Activated naive CD8-positive, alpha-beta T cell treated with anti-CD3 and anti-CD28 coated beads, Interleukin-2, amount 50 U/mL, for 16 hours (primary cell): ENCODE measurements at places on chromosomes 2 and 18.

DNA sequence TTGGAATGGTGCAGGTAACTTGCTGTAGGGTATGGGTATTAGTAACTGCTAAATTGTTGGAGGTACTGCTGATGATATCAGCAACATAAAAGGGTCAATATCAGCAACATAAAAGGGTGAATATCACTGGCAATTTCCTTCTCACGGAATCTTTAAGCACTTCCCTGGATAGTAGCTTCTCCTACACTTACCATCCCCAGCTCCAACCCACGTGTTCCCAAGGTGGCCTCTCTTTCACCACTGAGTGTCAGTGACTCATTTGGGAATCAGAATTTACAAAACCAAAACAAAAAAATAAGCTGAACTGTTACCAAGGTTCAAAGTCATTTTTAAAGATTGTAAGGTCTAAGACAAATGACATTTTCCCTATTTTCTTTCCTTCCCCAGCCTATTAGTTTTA is 70.8 kb downstream of the LRP2 start:
- no peak for DNase-seq

GRCh38 chr18:21960189-21960588 is 209.2 kb upstream of the GATA6 start:
- DNase-seq, result no peak

DNA sequence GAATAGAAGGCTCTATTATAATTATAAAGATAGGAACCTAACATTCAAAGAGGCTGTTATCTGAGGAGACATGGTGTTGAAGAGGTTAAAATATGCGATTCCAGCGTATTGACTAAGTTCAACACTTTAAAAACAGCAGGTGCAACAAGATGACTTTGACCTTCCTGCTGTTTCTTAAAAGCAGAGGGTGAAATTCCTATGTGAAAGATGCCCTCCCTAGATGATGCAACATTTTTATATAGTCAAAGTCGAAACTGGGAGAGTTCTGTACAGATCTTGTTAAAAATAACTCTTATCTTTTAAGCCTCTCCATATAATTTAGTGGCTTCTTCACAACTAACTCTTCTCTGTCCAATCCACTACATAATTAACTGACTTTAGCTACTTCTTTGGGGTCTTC is 4.4 kb upstream of the ACKR3 start:
- DNase-seq, result no peak

GRCh38 chr2:9174771-9175437 is 31.7 kb upstream of the ASAP2 start:
- no peak for DNase-seq

GRCh38 chr18:45071956-45072355 is 391.3 kb downstream of the SETBP1 start:
- DNase-seq, result no peak

- DNase-seq, result no peak
Measured at GRCh38 chr2:135798762-135799161, 38.2 kb downstream of the LCT start.

- DNase-seq, result no peak
Measured at GRCh38 chr18:52670896-52671295, 330.9 kb downstream of the DCC start.

- DNase-seq, result no peak
Measured at GRCh38 chr2:11680901-11681721, 11.1 kb upstream of the NTSR2 start.

GRCh38 chr2:120868366-120868765 is 132.7 kb downstream of the GLI2 start:
- DNase-seq, result no peak

DNA sequence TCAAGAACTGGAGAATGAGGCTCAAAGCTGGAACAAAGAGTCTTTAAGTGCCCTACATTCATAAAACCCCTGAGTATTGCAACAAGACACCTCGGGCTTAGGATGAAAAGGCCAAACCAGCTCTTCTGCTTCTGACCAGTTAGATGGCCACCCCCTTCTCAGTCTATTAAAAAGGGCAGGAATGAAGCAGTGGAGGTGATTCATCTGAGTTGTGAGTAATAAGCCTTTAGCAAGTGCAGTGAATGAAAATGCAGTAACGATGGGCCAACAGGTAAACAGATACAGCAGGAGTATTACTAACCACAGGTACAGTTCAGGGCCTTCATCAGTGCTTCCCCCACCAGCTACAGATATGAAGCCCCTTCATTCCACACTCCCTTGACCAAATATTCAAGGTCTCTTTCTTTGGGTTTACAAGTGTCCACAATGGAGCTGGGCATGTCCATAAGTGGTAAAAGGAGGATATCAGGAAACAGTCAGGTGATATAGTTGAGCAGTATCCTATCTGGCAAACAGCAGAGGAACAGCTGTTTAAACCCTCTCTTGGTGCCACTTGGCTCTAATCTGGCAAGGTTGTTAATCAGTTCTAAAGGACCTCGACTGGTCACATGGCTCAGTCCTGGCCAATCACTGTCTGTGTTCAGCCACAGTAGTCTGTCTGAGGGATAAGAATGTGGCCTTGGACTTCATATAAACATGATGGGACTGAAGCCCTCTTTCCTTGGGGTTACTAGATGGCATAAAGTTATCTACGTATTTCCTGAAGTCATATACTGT is 17.8 kb downstream of the SERPINB13 start:
- DNase-seq, result no peak

DNA sequence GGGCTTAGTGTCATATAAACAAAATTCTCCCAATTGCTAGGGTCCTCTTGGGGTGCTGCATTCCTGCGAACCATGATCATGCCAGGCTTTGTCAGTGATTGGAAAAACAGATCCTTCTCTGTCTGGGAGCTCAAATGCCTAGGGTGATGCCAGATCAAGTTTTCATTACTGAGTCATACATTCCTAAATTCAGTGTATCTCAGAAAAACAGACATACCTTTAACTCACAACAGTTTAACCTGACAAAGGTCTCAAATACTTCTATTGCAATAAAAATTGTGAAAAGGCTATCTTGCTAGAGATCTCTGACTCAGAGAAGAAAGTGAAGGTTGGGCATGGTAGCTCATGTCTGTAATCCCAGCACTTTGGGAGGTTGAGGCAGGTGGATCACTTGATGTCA is 86.9 kb downstream of the SH3YL1 start:
- no peak for DNase-seq

DNA sequence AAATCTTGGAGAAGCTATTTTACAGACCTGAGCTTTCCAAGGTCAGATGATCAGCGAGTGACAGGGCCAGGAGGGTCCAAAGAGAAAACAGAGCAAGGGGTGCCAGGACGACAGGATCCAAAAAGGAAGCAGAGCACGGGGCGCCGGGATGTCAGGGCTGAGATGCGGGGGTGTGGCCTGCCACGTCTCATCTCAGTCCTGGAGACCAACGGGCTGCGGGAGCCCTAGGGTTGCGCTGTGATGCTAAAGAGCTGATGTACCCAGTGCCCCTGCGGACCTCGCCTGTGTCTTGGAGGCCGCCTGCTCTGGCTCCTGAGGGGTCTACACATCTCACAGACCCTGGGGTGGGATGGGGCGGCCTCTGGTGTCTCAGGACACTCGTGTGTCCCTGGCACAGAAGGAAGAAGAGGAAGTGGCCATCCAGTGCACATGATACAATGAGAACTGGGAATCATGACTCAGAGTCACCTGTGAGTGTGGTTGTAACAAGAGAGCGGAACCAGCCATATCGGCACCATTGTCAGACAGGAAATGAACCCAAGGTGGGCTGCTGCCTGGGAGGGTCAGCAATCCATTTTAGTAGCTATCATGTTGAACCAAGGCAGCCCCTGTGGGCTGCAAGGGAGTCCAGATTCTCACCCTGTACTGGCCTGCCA is 97.8 kb downstream of the MYT1L start:
- DNase-seq, result no peak

DNA sequence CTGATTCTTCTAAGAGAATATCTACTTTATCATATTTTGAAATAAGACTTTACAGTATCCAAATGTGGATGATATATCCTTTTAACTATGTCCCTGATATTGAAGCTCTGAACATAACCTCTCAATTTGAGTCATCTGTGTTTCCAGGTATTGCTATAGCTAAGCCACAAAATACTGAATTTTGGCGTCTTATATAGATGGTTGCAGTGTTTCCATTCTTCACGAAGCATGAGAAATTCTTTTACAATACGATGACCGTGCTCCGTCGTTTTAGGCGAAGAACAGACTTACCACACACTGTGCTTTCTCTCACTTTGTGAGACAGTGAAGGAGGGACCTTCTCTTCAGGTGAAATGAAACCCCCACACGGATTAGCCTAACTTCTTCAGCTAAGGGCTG is 45.3 kb downstream of the LRRFIP1 start:
- no peak for DNase-seq

DNA sequence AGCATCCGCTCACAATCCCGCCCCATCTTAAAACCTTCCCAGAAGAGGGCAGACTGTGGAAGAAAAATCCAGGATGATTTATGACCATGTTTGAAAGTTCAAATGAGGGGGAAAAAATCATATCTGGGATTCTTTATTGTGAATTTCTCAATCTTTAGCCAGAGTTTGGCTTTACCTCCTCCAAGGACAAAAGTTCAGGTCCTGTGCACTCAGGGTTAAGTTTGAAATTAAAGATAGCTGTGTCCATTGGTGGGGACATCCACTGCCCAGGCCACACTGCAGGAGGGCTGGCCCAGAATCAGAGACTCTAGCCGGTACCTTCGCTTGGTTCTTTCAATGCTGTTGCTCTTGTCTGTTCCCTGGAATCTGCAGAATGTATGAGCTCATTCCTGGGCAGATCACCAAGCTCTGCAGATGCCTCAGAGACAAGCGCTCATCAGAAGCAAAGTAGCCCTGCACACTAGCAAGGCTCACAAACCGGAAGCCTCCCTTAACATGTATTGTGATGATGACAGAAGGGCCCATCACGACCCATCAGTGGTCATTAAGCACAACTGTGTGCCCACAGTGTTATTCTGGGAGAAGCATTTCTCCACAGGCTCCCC is 375.3 kb upstream of the KLHL29 start:
- no peak for DNase-seq

DNA sequence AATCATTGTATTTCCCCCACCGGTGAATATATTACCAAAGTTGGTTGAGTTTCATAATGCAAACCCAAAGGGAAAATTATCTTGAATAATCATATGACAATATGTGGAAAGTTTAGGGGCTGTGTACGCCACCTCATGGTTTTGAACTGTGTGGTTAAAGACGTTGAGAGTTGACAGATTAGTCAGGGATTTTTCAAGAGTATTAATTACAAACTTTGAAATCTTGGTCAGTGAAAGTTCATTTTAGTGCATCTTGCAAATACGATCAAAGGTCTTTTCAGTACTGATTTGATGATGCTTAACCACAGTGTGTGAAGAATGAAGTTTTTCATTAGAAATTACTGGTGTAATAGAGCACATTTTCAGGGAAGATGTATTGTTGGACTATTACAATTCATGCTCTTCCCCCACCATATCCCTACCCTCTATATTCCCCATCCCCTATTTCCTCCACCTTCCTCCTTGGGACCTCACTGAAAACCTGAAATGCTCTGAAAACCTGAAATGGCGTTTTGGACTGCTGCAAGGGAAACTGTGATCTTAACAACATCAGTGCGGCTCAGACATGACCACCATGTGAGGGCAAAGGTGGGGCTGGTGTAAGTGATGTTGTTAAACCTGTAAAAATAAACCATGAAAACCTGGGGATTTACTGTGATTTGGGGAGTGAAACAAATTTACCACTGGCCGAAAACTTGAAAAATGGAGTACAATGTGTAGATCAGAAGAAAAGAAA is 4.5 kb upstream of the BCL2L11 start:
- no peak for DNase-seq

DNA sequence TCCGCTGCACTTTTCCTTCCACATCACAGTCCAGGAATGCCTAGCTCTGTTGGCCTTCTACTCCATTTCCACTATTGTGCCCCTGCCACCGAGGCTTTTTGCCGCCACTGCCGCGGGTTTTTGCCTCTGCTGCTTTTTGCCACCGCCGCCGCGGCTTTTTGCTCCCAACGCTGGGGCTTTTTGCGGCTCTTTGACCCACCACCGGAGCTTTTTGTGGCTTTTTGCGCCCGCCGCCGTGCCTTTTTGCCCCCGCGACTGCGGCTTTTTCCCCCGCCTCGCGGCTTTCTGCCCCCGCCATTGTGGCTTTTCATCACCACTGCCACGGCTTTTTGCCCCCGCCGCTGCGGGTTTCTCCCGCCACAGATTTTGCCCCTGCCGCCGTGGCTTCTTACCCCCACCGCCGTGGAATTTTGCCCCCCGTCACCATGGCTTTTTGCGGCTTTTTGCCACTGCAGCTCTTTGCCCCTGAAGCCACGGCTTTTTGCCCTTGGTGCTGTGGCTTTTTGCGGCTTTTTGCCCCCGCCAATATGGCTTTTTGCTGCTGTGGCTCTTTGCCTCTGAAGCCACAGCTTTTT is 2798.7 kb upstream of the TEKT4 start:
- DNase-seq, result no peak

DNA sequence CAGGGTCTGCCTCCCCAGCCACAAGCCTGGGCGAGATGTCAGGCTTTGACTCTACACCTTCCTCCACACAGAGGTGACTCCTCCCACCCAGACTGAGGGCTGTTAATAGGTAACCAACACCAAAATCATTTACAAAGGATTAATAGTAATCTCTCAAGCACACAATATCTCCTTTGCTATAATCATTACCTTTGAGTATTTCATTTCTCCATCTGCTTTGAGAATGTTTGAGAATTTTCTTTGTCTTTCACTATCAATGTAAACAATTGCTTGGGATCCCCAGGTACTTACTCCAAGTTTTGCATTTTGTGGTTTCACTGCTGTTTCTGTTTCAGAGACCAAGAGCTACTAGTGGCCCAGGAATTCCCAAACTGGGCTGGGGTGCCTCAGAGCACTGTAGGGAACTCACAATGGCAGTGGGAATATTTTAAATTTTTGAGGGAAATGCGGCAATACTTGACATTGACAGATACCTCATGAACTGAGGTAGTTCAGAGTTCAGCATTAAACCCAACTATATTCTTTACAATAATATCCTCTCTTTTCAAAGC is 166.4 kb upstream of the MGAT5 start:
- no peak for DNase-seq

GRCh38 chr2:61597300-61598289 is 59.4 kb upstream of the XPO1 start:
- no peak for DNase-seq

DNA sequence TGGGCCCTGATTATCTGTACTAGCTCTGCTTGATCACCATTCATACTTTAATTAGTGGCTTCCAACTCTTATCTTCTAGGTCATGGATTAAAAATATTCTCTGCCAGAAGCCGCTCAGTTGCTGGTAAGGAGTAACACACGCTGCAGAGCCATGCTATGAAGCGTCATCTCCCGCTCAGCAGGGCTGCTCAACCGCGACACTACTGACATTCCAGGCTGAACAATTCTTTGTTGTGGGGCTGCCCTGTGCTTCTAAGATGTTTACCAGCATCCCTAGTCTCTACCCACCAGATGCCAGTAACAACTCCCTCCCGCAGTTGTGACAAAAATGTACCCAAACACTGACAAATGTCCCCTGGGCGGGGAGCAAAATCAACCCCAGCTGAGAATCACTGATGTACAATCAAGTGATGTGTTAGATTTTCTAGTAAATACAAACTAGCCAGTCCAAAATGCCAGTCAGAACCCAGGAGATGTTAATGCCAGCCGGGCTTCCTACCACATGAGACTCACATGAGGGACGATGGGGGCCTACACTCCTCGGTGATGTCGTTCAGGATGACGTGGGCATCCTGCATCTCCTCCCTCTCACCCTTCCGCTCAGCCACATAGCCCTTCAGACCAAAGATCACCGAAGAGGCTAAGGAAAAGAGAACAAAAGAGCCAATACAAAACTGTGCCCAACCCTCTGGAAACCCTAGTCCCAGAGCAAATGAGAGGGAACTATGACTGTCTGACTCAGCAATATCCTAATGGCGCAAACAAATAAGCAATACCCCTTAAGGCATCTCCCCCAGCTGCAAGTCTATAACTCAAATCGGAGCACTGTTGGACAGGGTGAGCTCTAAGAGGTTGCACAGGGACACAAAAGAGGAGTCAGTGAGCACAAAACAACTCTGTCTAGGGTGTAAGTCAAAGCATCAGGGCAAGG is 15.6 kb downstream of the ILKAP start:
- no peak for DNase-seq
